Endothelial cell (in vitro differentiated cells): ENCODE measurements at places on chromosomes 1 and 21.
A peak's percentile ranks its signal among the peaks of the same experiment; 100 is the strongest.

- DNase-seq, result no peak
These were observed 37.3 kb downstream of the PLEKHO1 start for GRCh38 chr1:150186789-150187559.

DNA sequence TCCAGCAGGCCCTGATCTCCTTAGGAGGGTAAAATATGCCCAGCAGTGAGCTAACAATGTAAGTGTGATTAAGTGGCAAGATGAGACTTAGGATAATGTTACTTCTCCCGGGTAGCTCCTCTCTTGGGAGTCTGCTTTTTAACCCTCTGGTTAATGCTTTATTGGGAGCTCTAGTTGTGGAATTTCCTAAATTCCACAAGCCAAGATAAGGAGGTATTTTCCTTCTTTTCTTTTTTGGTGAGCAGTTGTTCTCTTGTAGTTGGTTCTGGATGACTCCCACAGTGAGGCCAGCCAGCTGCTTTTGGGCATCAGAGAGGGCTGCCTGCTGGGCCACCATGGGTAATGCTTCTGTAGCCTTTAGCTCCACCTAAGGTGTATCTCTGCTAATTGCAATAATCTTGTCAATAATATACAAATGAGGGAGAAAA lies 19.3 kb downstream of the C1orf52 start:
- no peak for DNase-seq

- no peak for DNase-seq
These were observed 6.1 kb downstream of the C1orf167 start for GRCh38 chr1:11767922-11768704.

GRCh38 chr1:44420535-44420934 lies 15.5 kb downstream of the RNF220 start:
- DNase-seq, result no peak

- no peak for DNase-seq
These were observed 483.7 kb downstream of the CAMTA1 start for GRCh38 chr1:7268983-7269382.

- DNase-seq, result no peak
These were observed 119.1 kb upstream of the DMRTA2 start for GRCh38 chr1:50542362-50542761.

GRCh38 chr1:245805532-245805931 lies 650.7 kb downstream of the KIF26B start:
- no peak for DNase-seq

- no peak for DNase-seq
These were observed 181.8 kb upstream of the ADGRL4 start for GRCh38 chr1:79188337-79188736.

GRCh38 chr1:116671912-116672311 lies 4.4 kb upstream of the IGSF3 start:
- no peak for DNase-seq

DNA sequence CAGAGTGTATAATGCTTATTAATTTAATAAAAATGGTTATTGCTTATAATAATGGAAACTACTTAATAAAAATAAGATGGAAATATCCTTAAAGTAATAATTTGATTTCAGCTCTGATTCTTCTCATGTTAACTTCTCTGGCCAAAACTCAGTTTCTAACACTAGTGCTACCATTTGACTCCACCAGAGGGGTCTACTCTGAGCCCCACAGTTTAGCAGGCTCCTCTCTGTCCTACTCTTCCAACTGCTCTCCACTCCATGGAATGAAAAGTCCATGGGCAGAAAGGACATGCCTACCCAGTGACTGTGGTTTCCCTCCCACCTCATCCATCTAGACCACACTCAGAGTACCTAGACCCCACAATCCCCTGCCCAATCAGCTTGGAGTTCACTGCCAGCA lies 489.1 kb upstream of the CAMK1G start:
- DNase-seq, result no peak

- DNase-seq, result no peak
These were observed 13.7 kb upstream of the TTC4 start for GRCh38 chr1:54701996-54702395.

- DNase-seq, result peak; percentile 59
These were observed 10.0 kb downstream of the NCF2 start for GRCh38 chr1:183580281-183580682.

GRCh38 chr1:197948926-197949899 lies 32.0 kb downstream of the LHX9 start:
- no peak for DNase-seq

GRCh38 chr1:169618367-169618766 lies 11.6 kb downstream of the SELP start:
- no peak for DNase-seq

GRCh38 chr21:22961258-22961657 lies 1963.0 kb downstream of the NCAM2 start:
- no peak for DNase-seq

DNA sequence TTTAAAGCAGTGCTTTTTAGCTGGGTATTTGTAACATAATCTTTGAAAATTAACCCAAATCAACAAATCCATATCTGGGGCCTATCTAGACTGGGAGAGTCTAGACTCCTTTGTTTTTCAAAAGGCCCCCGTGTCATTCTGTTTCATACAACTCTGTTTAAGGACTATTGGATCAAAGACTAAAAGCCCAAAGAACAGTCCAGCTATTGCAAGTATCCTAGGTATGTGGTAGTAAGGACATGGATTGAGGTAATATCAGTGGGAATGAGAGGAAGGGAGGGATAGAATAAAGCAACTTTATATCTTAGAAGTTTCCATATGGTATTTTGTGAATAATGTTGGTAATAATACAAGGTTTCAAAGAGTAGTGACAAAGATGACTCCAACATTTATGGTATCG lies 18.2 kb downstream of the KIF1B start:
- no peak for DNase-seq

DNA sequence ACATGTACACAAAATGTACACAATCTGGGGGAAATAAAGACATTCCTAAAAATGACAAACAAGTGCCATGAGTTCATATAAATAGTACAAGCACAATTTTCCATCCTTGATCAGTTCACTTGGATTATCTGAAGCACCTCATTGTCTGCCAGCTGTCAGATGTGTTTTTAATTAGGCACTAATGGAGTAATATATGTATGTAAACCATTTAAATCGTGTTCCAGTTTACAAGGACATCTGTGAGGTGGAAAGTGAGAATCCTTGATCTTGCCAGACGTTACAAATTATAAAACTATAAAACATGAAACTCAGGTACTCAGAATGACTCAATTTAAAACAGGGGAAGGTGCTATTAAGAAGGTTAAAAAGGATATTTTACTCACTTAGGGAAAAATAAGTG lies 1312.2 kb downstream of the PLA2G4A start:
- DNase-seq, result no peak

GRCh38 chr1:21550866-21551475 lies 41.7 kb downstream of the ALPL start:
- no peak for DNase-seq

DNA sequence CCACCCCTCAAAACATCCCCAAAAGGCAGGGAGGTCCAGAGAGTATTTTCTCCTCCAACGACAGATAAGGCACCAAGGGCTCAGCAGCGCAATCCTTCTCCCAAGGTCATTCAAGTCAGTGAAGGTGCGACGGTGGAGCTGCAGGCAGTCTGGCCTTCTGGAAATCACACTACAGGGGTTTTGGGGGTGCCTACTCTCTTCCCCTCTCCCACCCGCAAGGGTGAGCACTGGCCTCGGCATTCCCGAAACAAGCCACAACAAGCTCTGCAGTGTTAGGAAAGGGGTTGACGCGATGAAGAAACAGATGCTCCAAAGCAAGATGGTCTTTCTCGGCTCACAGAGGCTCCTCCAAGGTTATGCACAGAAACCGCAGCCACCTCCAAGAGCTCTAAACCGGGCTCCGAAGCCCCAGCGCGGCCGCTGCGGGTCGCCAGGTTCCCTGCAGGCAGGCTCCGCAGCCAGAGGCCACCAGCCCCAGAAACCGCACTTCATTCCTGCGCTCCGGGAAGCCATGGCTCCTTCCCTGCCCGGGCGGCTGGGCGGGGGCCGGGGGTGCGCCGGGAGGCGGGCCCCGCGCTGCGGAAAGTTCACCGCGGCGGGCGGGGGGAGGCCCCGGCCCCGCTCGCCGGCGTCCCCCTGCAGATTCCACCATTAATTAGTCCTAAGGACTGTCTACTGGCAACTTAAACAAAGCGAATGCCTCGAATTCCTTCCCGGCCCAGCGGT lies 1.1 kb downstream of the LUZP1 start:
- DNase-seq, result peak; percentile 45

DNA sequence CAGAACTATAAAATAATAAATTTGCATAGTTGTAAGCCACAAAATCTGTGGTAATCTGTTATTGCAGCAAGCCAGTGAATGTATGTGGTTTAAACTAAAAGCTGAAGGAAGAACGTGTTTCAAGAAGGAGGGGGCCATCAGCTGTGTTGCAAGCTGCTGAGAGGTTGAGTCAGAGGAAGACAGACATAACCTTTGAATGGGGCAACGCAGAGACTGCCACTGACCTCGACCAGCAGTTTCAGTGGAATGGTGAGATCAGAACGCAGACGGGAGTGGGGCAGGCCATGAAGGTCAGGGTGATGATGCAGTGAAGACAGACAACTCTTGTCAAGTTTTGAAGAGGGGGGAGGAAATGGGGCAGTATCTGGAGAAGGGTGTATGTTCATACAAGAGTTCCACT lies 23.2 kb upstream of the QSOX1 start:
- DNase-seq, result no peak

DNA sequence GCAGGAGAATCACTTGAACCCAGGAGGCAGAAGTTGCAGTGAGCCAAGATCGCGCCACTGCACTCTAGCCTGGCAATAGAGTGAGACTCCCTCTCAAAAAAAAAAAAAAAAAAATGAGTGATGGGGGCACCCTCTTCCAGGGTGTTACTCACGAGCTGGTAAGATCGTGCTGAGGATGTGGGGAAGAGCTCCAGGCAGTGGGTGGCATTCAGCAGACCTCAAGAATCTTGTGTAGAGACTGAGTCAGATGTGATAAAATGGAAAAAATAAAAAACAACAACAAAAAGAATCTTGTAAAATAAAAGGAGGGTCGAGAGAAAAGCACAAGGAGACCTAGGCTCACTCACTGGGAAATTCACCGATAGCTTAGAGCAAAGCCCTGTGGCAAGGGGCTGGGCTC lies 38.5 kb downstream of the EPHA2 start:
- no peak for DNase-seq

GRCh38 chr1:24914226-24915069 lies 15.6 kb downstream of the RUNX3 start:
- no peak for DNase-seq

DNA sequence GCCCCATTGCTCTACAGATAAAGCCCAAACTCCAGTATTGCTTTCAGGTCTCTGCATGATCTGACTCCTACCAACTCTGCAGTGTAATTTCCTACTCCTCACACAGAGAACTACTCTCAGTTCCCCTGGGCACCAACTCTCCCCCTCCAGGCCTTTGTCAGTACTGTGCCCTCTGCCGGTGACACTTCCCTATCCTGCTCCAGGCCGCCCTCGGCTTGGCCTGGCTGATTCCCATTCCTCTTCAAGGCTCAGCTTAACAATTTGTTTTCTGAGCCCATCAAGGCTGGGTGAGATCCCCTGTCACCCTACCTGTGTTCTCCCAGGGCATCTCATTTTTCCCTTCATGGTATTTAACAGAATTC lies 2.6 kb downstream of the SLAMF8 start:
- peak; percentile 66 for DNase-seq

- no peak for DNase-seq
These were observed 346.2 kb downstream of the BARHL2 start for GRCh38 chr1:90370686-90371447.

DNA sequence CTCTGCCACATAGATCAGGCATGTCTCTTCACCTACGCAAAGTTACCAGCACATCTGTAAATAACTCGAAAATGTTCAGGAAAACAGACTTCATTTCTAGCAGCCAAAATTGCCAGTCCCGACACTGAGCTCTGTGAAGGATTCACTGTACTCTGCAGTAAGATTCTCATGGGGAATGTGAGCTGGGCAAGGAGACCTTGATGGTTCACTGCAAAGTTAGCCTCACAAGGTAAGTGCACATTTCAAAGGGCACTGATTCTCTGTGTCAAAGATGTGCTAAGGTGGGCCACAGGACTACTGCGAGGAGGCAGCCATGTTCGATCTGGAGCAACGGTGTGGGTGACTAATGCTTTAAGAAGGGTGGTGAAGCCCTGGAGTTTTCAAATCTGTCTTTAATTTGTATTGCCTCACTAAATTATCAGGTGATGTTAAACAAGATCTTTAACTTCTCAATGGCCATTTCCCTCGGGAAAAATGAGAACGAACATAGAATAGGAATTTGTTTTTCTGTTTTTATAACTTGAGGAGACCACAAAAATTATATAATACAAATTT lies 25.2 kb downstream of the STPG1 start:
- DNase-seq, result no peak

GRCh38 chr1:232810856-232811255 lies 5.6 kb downstream of the MAP10 start:
- DNase-seq, result no peak

DNA sequence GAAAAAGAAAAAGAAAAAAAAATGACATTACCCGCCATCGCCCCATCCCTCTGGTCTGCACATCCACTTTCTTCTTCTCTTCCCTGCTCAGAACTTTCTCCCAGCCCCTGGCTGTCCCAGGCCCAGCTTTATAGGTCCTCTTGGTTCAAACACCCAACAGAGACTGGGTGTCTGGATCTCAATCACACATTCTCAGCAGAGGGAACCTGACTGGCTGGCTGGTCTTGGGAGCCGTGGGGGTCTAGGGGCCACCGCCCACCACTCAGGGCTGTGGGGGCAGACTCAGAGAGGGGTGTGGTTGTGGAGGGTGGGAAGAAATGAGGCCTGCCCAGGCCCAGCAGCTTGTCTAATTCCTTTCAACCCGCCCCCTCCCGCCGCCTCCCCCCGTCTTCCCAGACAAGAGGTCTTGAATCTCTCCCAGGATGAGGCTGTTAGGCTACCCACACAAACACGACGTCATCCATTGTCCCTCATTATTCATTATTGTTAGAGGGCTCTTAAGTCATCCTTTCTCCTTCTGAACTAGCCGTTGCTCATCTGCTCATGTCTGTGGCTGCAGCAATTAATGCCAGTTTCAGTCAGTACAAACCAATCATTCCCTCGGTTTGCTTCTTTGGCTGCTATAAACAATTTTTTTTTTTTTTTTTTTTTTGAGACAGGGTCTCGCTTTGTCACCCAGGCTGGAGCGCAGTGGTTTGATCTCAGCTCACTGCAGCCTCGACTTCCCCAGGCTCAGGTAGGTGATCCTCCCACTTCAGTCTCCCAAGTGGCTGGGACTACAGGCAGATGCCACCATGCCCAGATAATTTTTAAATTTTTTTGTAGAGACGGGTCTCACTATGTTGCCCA lies 40.6 kb upstream of the CLIC4 start:
- no peak for DNase-seq
